ENCODE measurements at places on chromosomes 11 and 22.

- DNase-seq: no peak
These were observed 29.3 kb upstream of the CSNK1E start for GRCh38 chr22:38346506-38346905.

- no peak for DNase-seq
These were observed 96.2 kb downstream of the RCN1 start for GRCh38 chr11:32187111-32187510.

- DNase-seq: no peak
These were observed 17.0 kb downstream of the HMGXB4 start for GRCh38 chr22:35274154-35274871.

GRCh38 chr11:65891219-65892136, 1.0 kb downstream of the CCDC85B start:
- DNase-seq: no peak

- DNase-seq: no peak
These were observed 16.2 kb downstream of the BAD start for GRCh38 chr11:64268025-64268892.

- no peak for DNase-seq
These were observed 1149.1 kb upstream of the RAG2 start for GRCh38 chr11:37747121-37747520.

DNA sequence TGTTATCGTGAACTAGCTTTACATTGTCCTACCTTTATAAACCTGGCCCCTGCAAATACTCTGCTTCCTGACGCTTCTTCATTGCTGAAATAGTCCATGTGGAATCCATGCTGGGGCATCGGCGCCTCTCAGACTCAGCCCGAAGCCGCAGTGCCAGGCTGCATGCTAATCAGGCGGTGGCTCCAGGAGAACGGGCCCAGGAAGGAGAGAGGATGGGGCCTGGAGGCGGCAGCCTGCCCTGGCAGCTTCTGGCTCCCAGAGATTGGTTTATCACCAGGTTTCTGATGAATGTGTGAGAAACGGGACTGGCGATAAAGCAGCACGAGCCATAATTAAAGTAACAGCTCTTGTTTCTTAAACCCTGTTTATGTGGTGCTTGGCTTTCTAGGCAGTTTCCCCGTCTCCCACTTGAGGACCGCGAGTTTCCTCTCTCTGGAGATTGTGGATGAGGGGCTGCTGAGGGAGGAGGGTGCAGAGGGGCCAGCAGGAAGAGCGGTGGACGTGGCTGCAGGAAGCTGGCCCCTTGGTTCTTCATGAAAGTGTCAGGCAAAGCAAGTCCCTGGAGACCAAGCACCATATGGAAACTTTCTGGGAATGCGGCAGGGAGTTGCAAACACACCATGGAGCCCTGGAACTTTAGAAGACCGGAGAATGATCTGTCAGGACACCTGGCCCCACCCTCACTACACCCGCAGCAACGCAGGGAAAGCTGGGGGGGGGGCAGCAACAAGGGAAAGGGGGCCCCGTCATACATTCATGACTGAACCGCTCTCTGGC, 93.4 kb downstream of the NTM start:
- DNase-seq: no peak

DNA sequence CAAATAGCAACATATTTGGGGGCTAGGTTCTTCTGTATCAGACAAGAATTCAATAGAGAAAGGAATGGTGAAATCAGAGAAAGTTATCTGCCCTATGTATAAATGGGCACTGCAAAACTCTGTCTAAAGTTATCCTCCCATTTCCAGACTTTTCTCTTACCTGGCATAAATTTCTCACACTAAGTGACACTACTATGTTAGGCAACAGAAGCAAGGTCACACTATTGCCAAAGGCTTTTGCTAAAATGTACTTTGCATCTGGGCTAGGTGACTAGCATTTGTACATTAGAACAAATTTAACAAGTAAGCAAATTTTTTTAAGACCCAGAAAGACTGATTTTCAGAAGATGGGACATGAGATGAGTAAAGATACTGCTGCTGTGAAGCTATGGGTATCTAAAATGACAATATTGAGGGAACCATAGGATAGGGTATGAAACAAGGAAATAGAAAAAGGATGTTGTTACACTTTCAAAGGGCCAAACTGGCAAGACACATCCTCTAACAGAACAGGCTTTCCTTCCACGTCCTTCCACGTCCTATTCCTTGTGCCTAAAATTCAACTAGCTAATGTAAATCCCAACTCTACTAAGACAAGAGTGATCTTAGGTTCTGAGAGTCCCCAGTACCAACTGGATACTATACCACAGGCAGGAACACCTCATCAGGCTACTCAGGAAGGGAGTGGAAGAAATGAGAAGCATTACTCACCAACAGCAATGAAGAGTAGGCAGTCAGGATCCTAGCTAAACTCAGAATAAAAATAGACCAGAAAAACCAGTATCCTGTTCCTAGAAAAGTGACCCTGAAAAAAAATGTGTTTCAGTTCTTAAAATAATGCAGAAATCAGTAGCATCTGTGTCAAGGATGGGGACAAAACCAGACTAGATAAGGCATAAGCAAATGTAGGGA, 22.6 kb downstream of the GDPD4 start:
- DNase-seq: no peak

- DNase-seq: peak; percentile 95
These were observed 11.5 kb upstream of the MUC15 start for GRCh38 chr11:26583550-26583949.

GRCh38 chr11:12099132-12099873, 11.1 kb upstream of the MICAL2 start:
- DNase-seq: peak; percentile 56

GRCh38 chr11:15197696-15198095, 83.0 kb downstream of the INSC start:
- DNase-seq: no peak

DNA sequence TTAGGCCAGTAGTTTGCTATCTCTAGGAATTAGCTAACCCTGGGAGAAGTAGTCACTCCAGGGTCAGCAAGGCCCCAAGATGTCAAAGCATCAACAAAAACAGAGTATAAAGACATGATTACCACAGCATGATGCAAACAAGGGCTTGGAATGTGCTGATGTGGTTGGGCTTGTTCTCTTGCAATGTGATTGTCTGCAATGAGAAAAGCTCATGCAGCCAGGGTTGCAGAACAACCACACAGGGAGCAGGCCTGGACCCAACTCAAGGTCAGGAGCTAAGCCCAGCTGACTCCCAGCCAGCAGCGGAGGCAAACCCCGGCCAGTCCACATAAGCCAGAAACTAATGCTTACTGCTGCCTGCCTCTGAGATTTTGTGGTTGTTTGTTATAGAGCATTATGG, 132.4 kb upstream of the ZC3H12C start:
- no peak for DNase-seq

DNA sequence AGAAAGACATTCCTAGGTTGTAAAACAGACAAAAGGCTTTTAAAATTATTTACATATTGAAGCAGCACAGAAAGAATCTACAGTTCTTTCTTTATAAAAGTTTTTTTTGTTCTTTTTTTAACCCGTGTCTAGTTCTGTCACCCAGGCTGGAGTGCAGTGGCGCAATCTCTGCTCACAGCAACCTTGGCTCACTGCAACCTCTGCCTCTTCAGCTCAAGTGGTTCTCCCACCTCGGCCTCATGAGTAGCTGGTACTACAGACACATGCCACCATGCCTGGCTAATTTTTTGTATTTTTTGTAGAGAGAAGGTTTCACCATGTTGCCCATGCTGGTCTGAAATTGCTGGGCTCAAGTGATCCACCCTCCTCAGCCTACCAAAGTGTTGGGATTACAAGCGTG, 3.8 kb upstream of the INCENP start:
- no peak for DNase-seq

- peak; percentile 97 for DNase-seq
These were observed 9.1 kb upstream of the CLCF1 start for GRCh38 chr11:67382276-67383136.

DNA sequence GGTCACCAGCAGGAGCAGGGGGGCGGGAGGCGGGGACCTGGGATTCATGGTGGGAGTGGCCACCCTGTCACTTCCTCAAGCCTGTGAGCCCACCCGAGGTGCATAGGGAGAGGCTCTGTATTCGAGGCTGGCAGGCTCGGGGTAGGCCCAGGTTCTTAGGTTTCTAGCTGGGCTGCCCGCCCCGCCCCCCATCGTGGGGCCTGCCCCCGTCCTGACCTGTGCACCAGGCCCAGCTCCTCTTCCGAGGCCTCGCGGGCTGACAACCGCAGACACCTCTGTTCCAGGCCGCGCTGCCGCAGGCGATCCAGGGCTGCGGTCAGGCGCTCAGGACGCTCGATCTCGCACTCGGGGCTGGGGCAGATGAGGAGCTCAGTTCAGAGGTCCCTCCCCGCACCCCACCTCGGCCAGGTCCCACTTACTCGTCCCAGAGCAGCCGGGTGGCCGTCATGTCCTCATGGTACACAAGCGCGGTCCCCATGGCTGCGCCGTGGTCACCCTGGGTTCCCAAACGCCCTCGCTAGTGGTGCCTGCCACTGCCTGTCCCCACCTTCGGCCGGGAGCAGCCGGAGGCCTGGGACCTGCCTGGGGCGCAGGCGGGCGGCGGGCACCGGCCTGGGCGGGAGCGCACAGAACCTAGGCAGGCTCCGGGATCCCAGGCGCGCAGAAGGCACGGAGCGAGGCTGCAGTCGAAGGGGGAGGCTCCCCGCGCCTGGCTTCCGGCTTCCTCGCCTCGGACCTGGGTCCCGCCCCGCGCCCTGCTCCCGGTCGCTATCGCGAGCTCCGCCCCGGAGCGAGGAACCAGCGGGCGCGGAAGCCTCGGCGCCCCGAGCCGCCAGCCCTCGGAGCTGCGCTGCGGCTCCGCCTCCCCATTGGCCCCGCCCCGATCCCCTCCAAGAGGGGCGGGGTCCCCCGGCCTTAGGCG, at the start of gene HDAC10:
Gene HDAC10, minus strand, starts transcription at position 711 of the 922 bp plus-strand sequence. Its CDS starts 233 bp downstream, at position 478.
- DNase-seq: peak; percentile 75

DNA sequence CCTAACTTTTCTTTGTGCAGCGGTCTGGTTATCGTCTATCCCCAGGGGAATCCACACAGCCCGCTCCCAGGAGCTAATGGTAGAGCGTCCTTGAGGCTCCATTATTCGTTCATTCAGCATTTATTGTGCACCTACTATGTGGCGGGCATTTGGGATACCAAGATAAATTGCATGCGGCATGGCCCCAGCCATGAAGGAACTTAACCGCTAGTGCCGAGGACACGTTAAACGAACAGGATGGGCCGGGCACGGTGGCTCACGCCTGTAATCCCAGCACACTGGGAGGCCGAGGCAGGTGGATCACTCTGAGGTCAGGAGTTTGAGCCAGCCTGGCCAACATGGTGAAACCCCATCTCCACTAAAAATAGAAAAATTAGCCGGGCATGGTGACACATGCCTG, 11.2 kb downstream of the TMEM121B start:
- no peak for DNase-seq

DNA sequence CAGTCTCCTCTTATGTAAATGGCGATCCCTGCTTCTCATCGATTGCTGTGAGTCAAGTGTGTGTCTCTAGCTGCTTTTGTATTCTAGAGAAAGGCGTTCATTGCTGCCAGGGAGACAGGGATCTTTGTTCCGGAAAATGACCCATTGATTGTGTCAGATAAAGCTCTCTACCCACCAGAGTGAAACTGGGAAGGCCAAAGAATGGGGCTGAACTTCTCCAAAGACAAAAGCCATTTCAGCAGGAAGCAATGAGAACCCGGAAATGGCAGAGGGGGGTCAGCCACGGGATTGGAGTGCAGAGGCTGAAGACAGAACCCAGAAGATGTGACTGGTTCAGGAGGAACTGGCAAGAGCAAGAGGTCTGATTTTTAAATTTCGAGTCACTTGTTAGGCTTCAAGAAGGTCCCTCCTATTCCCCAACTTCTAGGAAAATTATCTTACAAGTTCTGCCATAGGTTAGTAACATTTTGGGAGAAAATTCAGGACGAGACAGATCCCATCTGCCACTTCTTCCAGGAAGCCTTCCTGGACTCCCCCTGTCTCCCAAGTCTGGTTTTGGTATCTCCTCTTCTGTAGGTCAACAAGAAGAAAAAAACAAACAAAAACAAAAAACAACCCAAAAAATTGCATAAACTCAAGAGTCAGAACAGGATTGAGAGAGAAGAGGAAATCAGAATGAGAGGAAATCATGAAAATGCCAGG, 110.6 kb downstream of the NECTIN1 start:
- no peak for DNase-seq

DNA sequence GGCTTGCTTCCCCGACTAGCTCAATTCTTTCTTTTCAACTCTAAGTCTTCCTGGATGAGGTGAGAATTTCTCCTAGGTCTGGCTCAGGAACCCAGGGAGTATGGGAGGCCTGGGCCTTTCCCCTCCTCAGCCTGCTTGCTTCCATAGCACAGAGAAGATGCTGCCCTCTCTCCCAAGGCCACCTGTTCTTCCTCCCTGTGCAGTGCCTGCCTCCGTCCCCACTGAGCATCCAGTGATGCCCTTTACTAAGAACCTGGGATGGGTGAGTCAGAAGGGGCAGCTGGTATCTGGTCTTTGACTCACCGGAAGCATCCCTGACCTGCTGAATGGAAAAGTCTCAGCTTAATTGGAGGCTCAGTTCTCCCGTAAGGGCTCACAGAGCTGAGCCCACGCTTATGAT, 607.9 kb downstream of the BUD13 start:
- DNase-seq: no peak

DNA sequence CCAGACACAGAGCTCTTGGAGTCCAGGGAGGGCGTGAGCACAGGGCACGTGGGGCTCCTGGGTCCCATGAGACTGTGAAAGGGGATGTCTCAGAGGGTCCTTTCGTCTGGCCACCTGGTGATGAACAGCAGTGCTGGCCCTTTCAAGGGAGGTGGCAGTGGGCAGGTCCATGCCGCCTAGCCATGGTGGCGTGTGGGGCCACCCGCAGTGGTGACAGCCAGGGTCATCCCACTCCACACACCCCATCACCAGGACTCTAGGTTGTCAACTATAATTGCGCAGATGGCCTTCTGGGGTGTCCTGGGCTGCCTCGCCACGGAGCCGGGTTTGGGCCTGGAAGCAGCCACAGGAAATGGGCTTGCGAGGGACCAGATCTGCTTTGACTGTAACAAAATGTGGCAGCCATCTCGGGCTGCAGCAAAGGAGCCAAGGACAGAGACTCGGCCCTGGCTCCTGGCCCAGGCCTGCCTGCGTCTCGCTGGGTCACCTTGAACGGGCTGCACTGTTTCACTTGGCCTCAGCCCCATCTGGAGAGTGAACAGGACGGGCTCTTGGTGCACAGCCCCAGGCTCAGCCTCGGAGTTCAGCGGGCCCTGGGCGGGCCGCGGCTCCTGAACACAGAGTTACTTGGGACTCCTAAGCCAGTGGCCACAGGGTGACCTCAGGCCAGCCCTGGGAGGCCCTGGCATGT, 1350.5 kb downstream of the BRD1 start:
- no peak for DNase-seq

GRCh38 chr11:36328966-36329673, 33.0 kb downstream of the PRR5L start:
- DNase-seq: peak; percentile 64
